ENCODE measurements at places on chromosomes 11 and 22. TPM values are rescaled to one million over a fixed set of nuclear protein-coding genes. Genes with fewer than 3 reads are reported as not detected.

The MMP8 gene
- not detected for polyA plus RNA-seq

The CST6 gene
- polyA plus RNA-seq = not detected

The USP47 gene
- 89.6 TPM for polyA plus RNA-seq

The TESMIN gene
- not detected for polyA plus RNA-seq

The RFPL2 gene
- 9.7 TPM for polyA plus RNA-seq

The WNT7B gene
- polyA plus RNA-seq = 0.16 TPM

The GUCD1 gene
- polyA plus RNA-seq = 38.5 TPM

The GLYATL1B gene
- polyA plus RNA-seq = not detected

The LDHAL6A gene
- polyA plus RNA-seq = not detected

The SYT12 gene
- polyA plus RNA-seq = 2.1 TPM

The APOL2 gene
- not detected for polyA plus RNA-seq

The SPON1 gene
- 0.66 TPM for polyA plus RNA-seq

The LDLRAD3 gene
- 3.5 TPM for polyA plus RNA-seq

The NPTXR gene
- 17.0 TPM for polyA plus RNA-seq

The APOBEC3H gene
- not detected for polyA plus RNA-seq

The WNT11 gene
- polyA plus RNA-seq = 1.4 TPM

The TPBGL gene
- not detected for polyA plus RNA-seq

The OPCML gene
- polyA plus RNA-seq = 11.6 TPM

The RAG2 gene
- polyA plus RNA-seq = not detected
